Keratinocyte (primary cell): ENCODE measurements at places on chromosomes 1 and 21. TPM values are rescaled to one million over a fixed set of nuclear protein-coding genes. Genes with fewer than 3 reads are reported as not detected.
A peak's percentile ranks its signal among the peaks of the same experiment; 100 is the strongest.

The SH2D2A gene
- 1.9 to 4.5 TPM (median 2.5 TPM) in 3 replicates for polyA plus RNA-seq

The ZNF648 gene
- not detected in 3 replicates for polyA plus RNA-seq

DNA sequence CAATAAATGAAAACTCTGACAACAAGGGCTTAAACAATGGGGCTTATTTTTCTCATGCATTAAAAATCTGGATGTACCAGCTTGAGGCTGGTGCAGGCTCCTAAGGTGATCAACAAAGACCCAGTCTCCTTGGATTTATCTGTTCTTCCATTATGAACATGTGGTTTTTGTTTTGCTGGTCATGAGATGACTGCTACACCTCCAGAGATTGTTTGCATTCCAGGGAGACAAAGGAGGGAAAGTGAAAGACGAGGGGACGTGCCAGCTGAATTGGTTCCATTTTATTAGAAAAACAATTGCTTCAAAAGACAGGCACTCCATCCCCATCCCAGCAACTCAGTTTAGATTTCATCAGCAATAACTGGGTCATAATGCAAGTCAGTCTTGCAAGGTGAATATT, 90.9 kb upstream of the KCNK1 start:
- DNase-seq = no peak

The CLCA4 gene
- polyA plus RNA-seq = 0.59 to 6.1 TPM (median 1.5 TPM) in 3 replicates

DNA sequence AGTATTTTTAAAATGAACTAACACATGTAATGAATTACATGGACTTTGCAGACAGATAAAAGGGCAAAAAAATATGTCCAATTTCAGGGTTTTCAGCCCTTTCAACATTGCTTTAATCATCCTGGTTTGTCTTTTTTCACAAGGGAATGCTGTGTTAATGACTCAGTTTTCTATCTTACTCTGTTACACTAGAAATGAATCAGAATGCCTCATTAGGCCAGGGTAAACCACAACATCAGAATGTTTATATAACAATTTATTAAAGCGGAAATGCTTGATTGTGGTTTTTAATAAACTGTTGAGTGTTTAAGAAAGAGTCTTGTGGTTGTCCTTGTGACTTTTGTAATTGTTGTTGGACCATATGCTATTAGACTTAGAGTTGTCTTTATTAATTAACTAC, 13.5 kb downstream of the GORAB start:
- DNase-seq = no peak

DNA sequence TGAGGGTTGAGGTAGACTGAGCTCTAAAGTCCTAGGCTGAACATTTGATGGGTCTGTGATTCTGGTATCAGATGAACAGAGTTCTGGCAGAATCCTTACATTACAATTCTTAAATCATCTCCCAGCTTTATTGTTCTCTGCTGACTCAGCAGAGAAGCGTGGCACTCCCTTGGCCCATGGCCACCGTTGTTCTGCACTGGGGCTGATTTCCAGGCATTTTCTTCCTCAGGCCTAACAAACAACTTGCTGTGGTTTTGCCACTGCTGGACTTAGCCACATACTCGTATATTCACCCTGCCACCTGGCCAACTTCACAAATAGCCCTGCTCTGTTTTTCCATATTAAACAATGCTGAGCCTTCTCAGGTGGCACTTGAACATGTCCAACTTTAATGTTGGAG, 223.2 kb downstream of the TNR start:
- DNase-seq = no peak

GRCh38 chr21:25489673-25490072, 117.6 kb downstream of the MRPL39 start:
- no peak for DNase-seq

DNA sequence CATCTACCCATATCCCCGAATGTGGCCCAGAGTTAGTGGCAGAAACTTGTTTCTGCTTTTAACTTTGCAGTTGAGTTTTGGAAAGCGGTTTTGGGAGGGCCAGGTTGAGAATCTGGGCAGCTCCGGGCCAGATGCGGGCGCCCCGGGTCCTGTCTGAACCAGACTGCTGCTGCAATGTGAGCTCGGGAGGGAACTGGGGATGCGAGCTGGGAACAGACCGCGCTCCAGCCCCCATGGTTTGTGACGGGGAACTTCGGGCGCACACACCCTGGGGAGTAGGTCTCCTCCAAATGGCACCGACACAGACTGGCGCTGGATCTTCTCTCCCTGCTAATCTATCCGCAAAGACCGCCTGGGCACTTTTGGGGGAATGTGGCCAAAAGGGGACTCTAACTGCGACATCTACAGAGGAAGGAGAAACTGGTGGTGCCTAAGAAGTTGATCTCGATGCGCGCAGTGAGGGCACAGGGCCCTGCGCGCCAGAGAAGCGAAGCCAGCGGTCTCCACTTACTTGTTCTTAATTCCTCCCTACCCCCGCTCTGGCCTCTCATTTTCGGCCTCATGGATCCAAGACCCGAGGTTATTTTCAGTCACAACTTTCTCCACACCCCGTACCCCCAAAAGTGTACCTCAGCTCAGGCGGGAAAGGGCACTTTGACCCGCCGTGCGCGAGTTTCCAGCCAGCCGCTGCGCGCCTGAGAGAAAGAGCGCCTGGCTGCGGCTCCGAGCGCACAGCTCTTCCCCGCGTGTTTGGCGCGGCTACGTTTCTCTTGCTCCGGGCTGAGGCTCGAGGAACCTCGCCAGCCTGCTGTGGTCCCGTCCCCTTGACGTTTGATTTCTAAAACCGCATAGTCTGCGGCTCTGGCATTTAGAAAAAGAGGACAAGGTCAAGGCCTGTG, 411.0 kb upstream of the ESRRG start:
- DNase-seq = no peak

DNA sequence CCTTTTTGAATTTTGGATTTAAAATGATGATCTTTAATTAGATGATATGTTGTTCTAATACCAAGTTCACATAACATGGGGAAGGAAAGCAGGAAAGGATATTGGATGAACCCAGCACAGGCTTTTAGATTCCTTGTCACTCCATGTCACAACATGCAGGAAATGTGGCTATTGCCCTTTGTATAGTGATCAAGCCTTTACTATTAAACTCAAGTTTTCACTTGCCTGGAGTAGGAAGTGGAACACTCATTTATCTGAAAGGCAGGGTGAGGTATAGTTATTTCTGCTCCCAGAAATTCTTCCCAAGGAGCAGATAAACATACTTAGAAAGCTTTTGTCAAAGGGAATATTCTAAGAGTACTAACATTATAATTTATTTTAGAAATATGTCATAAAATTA, 37.2 kb upstream of the BCAS2 start:
- DNase-seq = peak; percentile 57

DNA sequence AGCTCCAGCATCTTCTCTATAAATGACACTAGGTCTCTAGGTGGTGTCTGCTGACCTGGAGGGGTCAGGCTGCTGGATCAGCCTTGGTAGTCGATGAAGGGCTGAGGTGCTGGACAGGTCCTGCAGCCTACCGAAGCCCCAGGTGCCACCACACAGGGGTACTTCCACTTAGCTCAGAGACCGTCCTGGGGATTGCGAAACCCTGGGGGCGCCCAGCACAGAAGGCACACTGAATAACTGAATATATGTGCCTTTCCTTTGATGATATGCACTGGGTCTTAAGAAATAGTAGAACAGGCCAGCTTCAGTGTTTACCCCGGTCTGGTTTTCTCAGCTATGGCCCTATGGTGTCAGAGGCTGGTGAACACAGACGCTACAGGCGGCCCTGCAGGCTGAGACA, 10.9 kb downstream of the UBE2J2 start:
- DNase-seq = no peak

GRCh38 chr21:42878678-42878992, 704 bp downstream of the WDR4 start:
- no peak for DNase-seq

The HORMAD1 gene
- 1.4 to 3.3 TPM (median 2.4 TPM) in 3 replicates for polyA plus RNA-seq

DNA sequence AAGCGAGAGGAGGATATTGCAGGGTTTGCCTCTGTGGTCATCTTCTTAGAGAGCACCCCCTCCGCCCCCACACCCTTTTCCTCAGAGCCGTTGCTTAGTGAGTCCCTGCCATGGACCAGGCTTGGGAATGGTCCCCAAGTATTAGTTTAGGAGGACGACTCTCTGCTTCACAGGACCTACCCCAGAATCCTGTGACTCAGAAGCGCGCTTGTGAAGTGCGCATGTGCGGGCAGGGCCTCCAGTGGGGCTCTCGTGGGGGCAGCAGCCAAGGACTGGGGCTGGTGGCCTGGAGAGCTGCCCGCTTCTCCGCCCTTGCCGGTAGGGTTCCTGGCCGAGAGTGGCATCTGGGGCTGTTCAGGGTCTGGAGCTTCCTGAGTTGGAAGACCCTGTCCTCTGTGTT, 37.3 kb upstream of the HMGN1 start:
- no peak for DNase-seq

The LENEP gene
- not detected in 3 replicates for polyA plus RNA-seq

DNA sequence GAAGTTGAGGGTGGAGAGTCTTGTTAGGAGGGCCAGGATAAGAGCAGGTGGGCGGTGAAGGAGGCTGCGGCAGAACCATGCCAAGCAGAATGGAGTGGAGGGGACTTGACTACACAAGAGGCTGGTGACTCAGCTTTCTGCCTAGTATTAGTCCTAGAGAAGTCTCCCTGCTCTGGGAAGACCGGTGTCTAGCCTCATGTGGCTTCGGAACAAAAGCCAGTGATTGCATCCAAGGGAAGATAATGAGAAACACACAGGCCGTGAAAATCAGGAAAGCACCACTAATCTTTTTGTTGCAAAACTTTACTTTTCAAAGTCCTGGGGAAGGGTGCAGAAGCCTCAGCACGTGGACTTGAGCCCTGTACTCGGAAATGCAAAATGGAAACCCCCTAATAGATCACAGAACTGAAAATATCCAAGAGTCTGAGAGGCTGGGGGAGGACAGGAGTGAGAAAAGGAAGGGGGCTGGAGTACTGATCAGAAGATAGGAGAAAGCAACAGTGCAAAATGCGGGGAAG, 31.4 kb downstream of the DDR2 start:
- DNase-seq = no peak
